Placental epithelial cell (primary cell): ENCODE measurements at places on chromosomes 5 and 9. TPM values are rescaled to one million over a fixed set of nuclear protein-coding genes. Genes with fewer than 3 reads are reported as not detected.

PHF24 gene
- total RNA-seq, result 0.39 and 0.65 TPM in 2 replicates

ADAMTS16 gene
- under 0.01 TPM in 1 of 2 replicates, not detected in the other for total RNA-seq

ZNF608 gene
- 17.5 and 24.7 TPM in 2 replicates for total RNA-seq

FBP2 gene
- not detected in 2 replicates for total RNA-seq

PCDHAC2 gene
- total RNA-seq, result 0.39 TPM in 1 of 2 replicates, not detected in the other

TGFBI gene
- total RNA-seq, result 6,762 and 7,523 TPM in 2 replicates

LCN1 gene
- not detected in 2 replicates for total RNA-seq

PCDHGB5 gene
- 13.7 and 15.4 TPM in 2 replicates for total RNA-seq

QRFP gene
- total RNA-seq, result not detected in 2 replicates

CMBL gene
- total RNA-seq, result 9.4 and 11.4 TPM in 2 replicates

HAVCR2 gene
- 0.22 and 0.79 TPM in 2 replicates for total RNA-seq

TJP2 gene
- total RNA-seq, result 160 and 221 TPM in 2 replicates

GDNF gene
- total RNA-seq, result under 0.01 and 1.2 TPM in 2 replicates

CCDC183 gene
- 0.33 and 0.39 TPM in 2 replicates for total RNA-seq

ENTPD2 gene
- total RNA-seq, result 0.11 TPM in 1 of 2 replicates, not detected in the other

ERP44 gene
- 12.6 and 16.6 TPM in 2 replicates for total RNA-seq

PBX3 gene
- total RNA-seq, result 19.8 and 29.1 TPM in 2 replicates

SPDL1 gene
- total RNA-seq, result 6.3 and 14.1 TPM in 2 replicates

HMMR gene
- 3.5 and 8.6 TPM in 2 replicates for total RNA-seq

CFAP157 gene
- under 0.01 TPM in 1 of 2 replicates, not detected in the other for total RNA-seq

FOXD4 gene
- under 0.01 TPM in 1 of 2 replicates, not detected in the other for total RNA-seq

SPAAR gene
- not detected in 2 replicates for total RNA-seq

RIMOC1 gene
- 13.0 and 23.1 TPM in 2 replicates for total RNA-seq

ZCCHC10 gene
- total RNA-seq, result 17.0 and 23.2 TPM in 2 replicates

IFNB1 gene
- total RNA-seq, result not detected in 2 replicates

CWC27 gene
- total RNA-seq, result 11.8 and 12.1 TPM in 2 replicates

PCDHGB3 gene
- 3.1 and 5.9 TPM in 2 replicates for total RNA-seq

IFNA21 gene
- not detected in 2 replicates for total RNA-seq

PKD2L2 gene
- 0.11 TPM in 1 of 2 replicates, not detected in the other for total RNA-seq
